ENCODE measurements at places on chromosomes 7 and 10.

- no peak for DNase-seq
Measured at GRCh38 chr7:118944271-118944670, 719.8 kb downstream of the ANKRD7 start.

GRCh38 chr7:30459591-30460245, 18.9 kb downstream of the NOD1 start:
- DNase-seq = no peak

DNA sequence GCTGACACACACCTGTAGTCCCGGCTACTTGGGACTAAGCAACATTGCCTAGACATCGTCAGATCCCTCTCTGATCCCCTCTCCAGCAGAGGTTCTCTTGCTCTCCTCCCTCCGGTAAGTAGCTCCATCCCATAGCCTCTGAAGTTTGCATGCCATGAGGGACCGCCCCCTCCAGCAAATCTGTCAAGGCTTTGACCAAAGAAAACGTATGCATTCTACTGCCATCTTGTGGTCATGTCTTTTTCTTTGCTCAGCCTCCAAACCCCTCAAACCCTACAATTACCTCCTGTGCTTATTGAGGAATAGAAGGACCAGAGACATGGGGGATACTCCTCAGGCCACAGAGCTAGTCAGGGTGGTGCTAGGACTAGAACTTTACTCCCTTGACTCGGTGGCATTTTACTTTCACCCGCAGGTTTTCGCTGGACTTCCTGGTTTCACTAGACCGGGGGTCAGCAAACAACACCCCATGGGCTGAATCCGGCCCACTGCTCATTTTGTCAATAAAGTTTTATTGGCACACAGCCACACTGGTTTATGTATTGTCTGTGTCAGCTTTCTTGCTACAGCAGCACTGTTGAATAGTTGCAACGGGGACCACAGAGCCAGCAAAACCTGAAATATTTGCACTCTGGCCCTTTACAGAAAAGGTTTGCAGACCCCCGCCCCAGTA, 202.6 kb upstream of the FOXK1 start:
- peak; percentile 67 for DNase-seq

- DNase-seq = no peak
Measured at GRCh38 chr7:151827620-151828019, 49.3 kb downstream of the PRKAG2 start.

DNA sequence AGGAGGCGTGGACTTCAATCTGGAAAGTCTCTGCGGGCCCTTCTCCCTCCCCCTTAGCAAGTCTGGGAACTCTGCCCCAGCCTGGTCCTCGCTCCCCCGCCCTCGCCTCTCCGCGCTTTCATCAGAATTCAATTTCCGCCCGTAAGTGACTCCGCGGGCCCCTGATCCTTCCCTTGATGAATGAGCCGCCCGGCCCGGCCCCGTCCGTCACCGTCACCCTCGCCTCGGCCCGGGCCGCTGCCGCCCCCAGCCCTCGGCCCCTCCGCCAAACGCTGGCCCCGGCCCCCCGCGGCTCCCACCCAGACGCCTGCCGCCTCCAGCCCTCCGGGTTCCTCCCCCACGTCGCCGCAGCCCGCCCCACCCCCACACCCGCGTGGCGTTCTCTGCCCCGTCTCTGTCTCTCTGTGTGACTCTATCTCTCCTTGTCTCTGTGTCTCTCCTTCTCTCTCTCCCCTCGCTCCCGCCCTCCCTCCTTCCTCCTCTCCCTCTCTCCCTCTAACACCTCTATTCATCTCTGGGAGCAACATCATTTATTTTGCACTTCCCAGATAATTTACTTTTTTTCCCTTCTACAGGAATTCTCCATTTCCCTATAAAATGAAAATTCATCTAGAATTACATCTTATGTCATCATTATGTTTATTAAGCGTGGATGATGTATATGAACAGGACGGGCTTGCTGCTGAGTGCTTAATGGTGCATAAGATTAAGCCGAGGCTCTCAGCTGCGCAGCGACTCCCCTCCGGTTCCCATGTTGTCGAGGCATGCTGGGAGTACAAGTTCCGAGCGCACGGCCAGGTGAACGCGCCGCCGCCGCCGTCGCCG, 91.2 kb upstream of the PAX2 start:
- no peak for DNase-seq

GRCh38 chr7:131109011-131109758, 218.5 kb upstream of the MKLN1 start:
- DNase-seq = no peak

DNA sequence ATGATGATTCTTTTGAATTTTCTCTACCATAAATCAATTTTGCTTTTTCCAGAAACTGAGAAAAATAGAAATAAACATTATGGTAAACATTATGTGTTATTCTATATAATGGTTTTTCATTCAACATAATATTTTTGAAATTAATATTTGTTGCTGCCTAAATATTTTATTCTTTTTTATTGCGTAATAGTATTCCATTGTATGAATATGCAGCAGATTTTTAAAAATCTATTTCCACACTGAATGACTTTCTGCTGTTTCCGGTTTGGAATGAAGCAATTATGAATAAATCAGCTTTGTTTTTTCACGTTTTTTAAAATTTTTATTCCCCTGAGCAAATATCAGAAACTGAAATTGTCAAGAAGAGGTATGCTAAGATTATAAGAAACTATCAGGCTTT, 335.2 kb upstream of the KCND2 start:
- DNase-seq = no peak

DNA sequence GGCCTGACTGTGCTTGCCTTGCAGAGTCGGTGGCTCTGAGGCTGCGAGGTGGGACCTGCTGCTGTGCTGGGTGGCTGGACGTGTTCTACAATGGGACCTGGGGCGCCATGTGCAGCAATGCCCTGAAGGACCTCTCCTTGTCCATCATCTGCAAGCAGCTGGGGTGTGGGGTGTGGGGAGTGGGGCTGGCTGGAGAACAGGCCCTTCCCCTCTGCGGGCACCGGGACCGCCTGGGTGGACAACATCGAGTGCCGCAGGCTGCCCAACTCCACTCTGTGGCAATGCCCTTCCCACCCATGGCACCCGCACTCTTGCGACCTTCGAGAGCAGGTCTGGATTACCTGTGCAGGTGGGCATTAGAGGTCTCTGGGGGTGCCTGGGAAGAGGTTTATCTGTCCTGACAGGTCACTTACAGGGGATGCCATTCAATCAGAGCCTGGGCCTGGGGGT, 10.9 kb downstream of the SCART1 start:
- DNase-seq = no peak

GRCh38 chr10:98485959-98486358, 39.2 kb upstream of the HPS1 start:
- DNase-seq = no peak

DNA sequence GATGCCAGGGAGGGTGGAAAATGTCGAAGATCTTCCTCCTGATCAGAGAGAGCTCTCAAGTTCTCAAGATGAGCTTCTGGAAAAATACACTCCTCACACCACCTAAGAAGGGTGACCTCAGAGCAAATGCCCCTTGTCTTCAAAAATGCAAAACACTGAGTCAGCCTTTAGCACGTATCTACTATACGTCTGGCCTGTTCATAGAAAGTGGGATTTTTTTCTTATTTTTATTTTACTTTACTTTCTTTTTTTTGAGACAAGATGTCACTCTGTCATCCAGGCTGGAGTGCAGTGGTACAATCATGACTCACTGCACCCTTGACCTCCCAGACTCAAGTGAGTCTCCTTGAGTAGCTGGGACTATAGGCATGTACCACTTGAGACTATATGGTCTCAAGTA, 57.1 kb downstream of the AFAP1L2 start:
- DNase-seq = no peak

DNA sequence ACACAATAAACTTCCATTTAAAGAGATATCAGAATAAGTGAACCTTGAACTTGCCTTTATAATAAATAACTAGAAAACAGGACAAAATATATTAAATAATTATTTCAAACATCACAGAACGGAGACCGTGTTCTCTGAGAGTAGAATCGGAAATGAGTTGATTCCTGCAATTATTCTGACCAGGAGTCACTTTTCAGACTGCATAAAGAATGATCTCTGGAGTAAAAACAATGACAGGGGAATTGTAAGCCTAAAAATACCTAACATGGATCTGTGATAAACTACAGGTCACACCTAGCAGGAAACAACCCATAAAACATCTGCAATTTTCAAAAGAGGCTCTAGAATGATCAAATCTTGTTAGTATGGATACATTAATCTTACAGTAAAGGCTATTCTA, 577.5 kb upstream of the SORCS1 start:
- DNase-seq = no peak

DNA sequence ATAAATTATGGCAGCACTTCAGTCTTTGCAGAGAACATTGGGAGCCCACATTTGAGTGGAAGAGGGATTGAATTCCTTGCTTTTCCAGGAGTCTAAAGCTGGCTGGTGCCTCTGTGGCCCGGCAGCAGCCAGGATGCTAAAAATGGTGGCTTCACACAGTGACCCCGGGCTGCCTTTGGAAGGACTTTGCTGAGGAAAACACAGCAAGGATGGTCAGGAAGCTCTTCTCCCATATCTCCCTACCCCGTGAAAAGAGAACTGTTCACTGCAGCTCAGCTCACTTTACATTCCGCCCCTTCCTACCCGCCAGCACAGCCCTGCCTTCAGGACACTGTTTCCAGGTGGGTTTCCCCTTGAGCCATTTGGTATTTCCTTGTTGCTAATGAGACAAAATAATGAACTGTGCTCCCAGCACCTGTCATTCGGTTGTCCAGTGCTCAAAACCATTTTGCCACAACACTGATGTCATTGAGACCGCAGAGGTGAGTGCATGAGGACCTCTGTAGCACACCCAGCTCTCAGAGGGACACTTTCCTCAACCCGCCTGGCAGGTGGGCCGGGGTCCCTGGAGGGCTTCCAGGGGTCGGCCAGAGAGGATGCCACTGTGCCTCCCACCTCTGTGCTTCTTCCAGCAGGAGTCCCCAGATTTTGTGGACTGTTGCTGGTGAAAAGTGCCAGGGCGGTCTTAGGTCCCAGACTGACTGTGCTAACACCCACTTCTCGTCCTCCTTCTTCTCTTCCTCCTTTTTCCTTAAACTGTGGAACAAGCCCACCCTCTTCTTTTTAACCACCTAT, 255.7 kb upstream of the PPP2R2D start:
- DNase-seq = no peak

GRCh38 chr7:83429493-83429892, 219.4 kb downstream of the SEMA3E start:
- no peak for DNase-seq

DNA sequence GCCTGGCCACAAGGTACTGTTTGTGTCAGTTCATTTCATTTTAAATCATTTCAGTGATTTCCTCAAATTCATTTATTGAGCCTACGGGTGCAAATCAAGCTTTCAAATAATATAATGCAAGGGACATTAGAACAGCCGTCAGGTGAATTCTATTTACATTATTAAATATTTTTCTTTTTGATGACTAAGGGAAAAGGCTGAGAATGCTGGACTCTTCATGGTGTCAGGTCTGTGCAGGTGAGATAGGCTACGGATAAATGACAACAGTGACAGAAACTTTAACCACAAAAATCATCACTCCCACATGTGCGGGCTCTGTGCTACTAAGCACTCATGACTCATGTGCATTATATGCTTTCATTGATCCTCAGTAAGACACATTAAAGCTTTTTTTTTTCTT, 149.2 kb upstream of the ZNF716 start:
- DNase-seq = no peak

DNA sequence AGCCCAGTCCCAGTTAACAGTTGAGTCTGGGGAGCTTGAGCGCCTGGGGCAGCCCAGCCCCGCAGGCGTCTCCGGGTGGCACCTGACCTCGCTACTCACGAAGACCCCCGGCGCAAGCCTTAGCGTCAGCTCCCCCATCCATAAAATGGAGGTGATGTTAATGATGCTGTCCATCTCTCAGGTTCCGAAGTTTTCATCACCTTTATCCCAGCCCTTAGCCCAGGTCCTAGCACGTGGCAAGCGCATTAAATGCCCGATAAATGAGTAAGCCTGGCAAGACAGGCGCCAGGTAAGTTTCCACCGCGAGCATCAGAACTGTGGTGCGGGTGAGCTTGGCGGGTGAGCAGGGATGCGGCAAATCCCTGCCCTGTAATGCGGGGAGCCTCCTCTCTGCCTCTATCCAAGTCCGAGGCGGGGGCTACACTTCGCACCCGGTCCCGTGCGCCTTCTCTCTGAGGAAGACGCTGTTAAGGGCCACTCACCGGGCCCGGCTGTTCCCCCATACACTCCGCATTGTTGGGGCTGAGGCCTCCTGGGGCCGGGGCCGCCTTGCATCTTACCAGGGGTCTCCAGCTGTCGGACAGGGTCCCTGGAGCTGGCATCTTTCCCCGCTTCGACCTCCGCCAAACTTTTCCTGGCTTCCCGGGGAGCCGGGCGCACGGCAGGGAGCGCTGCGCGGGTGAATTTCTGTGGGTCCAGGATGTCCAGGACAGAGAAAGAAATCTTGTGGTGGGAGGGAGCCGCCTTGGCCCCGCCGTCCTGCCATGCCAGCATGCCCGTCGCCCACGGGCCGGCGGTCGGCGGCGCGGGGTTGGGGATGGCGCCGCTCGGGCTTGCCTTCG, 444 bp downstream of the NKX1-2 start:
- no peak for DNase-seq

- no peak for DNase-seq
Measured at GRCh38 chr7:98815313-98815712, 54.5 kb downstream of the TMEM130 start.

DNA sequence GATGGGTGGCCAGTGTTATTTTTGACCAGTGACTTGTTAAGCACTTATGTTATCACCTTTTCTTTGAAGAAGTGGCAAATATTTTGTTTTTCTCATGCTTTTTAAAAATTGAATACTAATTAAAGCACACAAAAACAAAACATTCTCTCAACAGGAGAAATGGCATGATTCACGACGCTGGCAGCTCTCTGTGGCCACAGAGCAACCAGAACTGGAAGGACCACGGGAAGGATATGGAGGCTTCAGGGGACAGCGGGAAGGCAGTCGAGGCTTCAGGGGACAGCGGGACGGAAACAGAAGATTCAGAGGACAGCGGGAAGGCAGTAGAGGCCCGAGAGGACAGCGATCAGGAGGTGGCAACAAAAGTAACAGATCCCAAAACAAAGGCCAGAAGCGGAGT, 6.2 kb upstream of the KIFBP start:
- no peak for DNase-seq

DNA sequence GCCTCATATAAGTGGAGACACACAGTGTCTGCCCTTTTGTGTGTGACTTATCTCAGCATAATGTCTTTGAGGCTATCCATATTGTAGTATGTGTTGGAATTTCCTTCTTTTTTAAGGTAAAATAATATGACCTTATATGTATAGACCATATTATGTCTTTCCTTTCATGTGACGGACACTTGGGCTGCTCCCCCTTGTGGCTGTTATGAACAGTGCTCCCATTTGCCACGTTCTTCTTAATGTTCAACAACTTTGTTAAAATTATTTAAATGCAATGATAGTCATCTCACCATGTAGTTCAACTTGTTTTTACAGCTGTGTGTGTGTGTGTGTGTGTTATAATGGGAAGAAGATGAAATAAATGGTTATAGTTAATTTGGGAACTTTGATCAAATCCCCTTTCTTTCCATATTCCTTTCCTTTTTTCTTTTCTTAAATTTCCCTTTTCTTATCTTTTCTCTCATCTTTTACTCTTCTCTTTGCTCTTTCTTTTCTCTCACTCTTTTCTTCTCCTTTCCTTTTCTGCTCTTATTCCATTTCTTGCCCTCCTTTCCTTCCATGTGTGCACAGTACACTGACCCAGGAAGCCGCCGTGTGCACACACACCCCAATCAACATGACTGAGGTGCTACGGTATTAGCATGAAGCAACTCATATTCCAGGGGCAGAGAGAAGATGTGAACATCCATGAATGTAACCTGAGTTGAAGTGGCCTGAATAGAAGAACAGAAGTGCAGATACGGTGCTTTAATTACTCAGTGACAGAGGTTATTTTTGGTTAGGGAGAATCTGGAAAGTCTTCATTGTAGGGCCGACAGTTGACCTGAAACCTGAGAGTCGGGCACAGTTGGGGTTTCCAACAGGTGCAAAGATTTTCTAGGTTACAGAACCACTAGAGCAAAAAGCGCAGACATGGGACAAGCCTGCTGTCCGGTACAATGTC, 596.6 kb downstream of the SDK1 start:
- DNase-seq = peak; percentile 12
